ENCODE measurements at places on chromosomes 11 and 22.

DNA sequence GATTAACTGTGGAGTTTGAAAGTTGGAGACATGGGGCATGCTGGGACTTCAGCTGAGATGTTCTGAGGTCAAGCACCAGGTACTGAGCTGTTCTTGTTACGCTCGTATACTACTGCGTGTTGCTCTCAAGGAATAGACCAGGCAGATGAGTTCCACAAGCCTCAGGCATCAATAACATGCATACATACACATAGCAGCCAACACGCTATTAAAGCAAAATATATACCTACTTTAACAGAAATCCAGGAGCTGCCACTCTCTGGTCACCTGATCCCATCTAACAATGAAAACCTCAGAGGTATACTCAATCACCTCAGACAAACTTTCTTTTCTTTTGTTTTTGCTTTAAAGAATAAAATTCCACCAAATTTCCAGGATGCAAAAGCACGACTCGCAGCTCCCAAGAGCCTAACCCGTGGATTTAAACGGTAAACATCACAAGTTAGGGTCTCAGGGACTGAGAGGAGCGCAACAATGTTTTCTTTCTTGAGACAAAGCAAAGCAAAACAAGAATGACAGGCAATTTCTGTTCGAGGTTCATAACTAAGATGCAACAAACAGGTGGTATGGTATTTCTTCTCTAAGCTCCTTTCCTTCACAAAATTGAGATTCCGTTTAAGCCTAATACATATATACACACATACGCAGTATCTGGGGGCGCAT, 16.5 kb downstream of the BLID start:
- DNase-seq = no peak

DNA sequence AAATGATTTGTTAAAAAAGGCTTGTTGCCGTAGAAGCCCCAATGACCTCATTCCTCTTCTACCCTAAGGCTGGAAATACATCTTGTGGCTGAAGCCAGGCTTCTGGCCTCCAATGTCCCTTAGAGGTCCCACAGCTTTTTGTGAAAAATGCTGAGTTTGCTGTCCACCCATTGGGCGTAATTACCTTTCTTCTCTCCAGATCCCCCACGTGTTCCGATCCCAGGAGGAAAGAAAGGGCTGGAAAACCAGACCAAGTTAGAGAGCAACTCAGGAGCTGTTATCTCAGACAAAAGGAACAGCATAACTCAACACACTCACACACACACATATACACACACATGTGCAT, 154.2 kb downstream of the MIAT start:
- no peak for DNase-seq

DNA sequence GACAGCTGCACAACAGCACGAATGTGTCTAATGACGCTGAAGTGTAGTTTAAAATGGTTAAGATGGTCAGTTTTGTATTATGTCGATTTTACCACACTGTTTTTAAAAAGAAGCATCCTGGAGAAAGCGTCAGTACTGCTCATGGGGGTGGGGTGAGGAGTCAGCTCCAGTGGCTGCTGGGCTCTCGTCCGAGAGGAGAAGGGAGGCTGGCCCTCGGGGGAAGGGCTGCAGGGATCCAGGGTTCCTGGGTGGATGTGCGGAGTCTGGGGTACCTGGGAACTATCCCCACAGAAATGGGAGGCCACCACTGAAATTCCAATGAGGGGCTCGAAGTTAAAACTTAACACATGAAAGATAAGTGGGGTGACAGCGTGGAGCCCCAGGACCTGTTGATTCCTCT, 11.9 kb downstream of the C11orf21 start:
- DNase-seq = no peak

DNA sequence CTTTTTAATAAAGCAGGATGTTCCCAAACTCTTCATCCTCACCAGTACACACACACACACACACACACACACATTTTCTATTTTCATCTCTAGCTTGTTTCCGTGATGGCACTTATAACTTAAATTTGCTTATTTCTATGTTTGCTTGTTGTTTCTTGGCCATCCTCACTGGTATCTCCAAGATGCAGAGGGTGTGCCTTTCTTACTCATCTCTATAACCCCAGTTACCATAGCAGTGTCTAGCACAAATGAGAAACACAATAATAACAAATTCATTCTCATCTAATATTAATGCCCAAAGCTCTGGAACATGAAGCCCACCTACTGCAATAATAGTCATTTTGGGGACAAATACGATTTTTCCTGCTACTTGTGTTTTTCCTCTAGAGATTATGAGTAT, 156.3 kb downstream of the GRM5 start:
- no peak for DNase-seq

GRCh38 chr22:35541254-35541748, 670 bp downstream of the RASD2 start:
- no peak for DNase-seq

DNA sequence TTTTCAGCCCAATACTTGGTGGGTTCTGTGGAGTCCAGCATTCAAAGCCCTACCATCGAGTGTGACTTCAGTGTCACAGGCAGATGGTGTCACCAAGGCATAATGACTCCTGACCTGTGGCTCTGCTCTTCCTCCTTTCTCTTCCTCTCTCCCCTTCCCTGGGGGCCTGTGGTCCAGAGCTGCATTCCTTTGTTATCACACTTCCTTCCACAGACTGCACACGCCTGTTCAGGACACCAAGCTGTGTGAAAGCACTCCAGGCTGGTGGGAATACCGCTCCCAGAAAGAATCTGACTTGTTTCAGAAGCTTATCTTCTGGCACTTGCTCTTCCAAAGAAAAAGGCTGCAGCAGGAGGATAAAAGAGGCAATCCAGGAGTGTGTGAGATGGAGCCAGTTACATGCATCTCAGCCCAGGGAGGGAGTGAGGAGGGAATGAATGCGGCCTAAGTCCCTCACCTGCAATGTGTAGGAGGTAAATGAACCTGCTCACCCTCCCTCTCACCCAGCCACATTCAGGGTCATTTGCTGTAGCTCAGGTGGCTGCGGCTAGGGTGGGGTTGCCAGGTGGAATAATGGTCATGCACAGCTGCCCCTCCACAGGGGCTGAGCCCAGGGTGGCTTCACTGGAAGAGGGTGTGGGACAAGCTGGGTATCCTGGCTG, 79.3 kb downstream of the ADAMTS15 start:
- no peak for DNase-seq

DNA sequence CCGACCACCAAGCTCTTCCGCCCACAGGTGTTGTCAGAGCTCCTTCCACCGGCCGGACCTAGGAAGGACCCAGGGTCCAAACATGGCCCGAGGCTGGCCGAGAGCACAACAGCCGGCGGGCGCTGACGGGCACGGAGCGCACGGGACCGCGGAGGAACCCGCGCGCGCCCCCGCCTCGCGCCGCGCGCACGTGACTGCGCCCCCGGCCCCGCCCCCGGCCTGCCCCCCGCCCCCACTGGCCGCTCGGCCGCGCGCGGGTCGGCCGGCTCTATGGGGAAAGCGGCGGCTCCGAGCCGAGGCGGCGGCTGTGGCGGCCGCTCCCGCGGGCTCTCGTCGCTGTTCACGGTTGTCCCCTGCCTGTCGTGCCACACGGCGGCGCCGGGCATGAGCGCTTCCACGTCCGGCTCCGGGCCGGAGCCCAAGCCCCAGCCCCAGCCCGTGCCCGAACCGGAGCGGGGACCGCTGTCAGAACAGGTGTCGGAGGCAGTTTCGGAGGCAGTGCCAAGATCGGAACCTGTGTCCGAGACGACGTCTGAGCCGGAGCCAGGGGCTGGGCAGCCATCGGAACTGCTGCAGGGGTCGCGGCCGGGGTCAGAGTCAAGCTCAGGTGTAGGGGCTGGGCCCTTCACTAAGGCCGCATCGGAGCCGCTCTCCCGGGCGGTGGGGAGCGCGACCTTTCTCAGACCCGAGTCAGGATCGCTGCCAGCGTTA, at the start of gene OSBP2:
TSS of gene OSBP2 (plus strand) at position 235 of the 711 bp plus-strand sequence. CDS start at position 271, 36 bp downstream.
- DNase-seq = peak; percentile 51

GRCh38 chr22:38944653-38945052, 12.8 kb upstream of the APOBEC3A start:
- peak; percentile 14 for DNase-seq

DNA sequence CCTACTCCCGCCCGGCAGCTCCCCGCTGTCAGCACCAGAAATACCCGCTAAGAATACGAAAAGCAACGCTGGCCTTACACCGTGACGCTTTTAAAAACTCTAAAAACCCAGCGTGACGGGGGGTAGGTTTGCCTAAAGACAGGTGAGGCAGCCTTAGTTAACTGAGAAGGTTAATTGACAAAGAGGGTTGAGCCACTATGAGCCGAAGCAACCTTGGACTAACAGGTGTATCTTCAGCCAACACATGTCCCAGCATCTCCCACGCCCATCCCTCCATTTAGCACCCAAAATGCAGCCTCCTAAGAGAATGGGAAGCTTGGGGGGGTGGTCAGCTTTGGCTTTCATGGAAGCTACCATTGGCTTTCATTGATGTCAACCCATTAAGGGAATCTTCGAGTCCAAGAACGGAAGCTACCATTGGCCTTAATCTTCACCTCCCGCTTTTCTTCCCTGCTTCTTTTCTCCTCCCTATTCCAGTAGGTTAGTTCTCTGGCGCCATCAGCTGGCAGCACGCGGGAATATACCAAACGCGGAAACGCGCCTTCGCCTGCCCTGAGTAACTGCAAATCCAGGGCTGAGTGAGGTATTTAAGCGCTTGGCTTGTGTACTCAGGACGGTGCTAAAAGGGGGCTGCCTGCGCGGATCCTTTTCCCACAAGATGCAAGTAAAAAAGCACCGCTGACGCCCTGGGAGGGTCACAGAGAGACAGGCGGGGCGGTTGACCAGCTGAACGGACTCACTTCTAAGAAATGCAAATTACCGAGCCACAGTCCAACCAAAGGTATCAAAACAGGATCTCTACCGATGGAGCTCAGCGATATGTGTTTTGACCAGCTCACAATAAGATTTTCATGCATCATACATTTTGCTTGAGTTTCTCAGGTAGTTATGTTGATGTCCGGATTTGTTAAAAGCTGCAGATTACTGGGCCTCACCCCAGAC, 38.5 kb upstream of the GLYATL1 start:
- DNase-seq = peak; percentile 59

- DNase-seq = no peak
Observed at GRCh38 chr11:128448981-128449713, 138.2 kb downstream of the ETS1 start.

Data from activated naive CD4-positive, alpha-beta T cell treated with anti-CD3 and anti-CD28 coated beads, Interleukin-2, amount 10 ng/mL, durations not matched to agents 7 days and 5 days (primary cell).